ENCODE measurements at places on chromosomes 6 and 20.

DNA sequence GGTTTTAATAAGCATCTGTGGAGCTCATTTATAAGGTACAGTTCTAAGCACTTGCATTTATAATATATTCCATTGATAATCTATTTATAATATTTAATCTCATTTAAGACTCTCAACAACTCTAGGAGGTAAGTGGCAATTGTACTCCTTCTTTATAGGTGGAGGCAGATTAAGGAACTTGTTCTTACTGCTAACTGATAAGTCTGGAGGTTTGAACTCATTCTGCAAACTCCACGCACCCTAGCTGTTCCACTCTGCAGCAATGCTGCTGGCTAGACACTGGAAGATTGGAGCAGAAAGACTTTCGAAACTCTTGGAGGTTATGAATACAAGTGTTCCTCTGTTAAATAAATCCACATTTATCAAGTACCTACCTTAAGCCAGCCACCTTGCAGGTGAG is 793 bp upstream of the HDAC2 start:
- DNase-seq: no peak

DNA sequence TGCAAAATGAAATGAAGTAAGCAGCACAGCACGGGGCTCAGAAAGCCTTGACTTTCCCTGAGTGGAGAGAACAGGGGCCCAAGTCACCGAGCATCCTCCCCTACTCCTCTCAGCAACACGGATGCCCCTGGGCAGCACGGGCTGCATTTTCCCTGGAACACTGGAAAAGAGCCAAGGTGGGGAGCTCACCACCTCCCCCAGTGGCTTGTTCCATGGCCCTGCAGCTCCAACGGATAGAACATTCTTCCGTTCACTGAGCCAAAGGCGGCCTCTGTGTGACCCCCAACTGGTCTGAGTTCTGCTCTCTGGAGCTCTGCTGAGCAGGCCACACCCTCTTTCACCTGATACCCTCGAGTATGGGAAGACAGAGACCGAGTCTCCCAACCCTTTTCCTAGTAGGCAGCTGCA is 20.8 kb upstream of the EMILIN3 start:
- no peak for DNase-seq

GRCh38 chr6:154868143-154868594 is 126.9 kb upstream of the TIAM2 start:
- DNase-seq: no peak

DNA sequence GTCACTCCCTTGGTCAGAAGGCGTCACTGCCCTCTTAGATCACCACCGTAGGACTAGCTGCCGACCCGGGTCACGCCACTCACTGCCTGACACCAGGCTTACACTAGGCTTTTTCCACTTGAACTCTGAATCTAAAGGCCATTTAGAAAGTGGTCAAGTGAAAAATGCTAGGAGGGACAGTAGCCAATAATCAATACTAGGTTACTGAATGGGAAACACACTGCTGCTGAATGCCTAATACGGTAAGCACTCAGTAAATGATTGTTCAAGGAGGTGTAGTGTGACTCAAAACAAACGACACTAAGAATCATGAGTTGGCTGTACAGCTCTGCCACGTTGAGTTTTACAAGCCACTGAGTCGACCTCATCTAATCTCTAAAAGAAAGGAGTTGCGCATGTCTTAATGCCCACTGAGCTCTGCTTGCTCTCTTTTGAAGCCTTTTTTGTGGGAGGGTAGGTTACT is 760 bp upstream of the IBTK start:
- DNase-seq: no peak

GRCh38 chr6:89436226-89436625 is 3.3 kb downstream of the ANKRD6 start:
- no peak for DNase-seq

DNA sequence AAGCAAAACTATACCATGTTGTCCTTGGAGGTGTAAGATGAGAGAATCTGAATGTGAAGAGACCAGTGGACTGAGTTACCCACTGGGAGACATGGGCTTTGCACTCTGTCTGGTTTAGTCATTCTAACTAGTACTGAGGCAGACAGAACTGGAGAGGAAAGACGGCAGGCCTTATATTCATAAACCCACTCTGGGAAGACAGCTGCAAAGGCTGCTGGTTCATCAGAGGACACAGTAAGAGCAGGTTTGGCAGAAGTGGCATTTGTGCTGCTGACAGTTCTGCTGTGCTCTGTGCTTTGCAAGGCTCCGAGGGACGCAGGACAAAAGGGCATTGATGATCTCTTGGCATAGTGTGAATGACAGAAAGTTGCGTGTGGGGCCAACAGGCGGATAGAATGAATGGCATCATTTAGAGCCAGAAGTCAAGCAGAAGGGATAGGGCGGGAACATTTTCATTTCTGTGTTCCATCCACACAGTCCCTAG is 142.3 kb upstream of the TENT5A start:
- no peak for DNase-seq

GRCh38 chr6:98639089-98639635 is 195.2 kb upstream of the POU3F2 start:
- DNase-seq: no peak

DNA sequence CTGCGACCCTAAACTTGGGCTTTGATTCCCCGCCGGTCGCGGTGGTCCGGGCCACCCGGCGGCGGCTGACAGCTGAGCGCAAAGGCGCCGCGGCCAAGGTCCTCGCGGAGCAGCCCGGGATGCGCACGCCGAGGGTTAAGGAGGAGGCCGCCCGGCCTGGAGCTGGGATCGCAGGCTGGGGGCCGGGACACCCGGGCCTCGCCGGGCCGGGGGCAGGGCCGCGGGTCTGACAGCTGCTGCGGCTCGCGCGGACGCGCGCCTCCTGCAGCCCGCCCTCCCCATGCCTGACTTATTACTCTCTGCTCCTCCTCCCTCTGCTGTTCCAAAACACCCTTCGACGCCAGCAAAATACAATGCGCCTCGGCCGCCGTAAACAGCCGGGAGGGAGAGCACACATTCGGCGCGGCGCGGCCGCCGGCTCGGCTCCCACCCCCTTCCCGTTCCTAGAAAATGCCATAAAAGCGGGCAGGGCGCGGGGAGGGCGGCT is 746 bp downstream of the BACH2 start:
- no peak for DNase-seq

DNA sequence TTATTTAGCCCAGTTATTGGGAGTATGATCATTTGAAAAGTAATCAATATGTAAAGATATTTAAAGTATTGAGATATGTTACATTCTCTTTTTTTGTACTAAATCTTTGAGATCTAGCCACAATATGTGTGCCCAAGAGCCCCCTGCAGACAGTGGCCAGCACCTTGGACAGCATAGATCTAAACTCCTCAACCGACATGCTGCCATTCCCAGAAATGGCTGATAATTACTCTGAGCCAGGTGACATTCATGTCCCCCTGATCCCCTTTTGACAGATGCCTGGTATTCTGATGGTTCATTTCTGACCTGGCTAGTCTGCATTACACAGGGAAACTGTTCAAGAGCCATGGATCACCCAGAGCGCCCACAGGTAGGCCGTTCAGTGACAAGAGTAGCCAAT is 177.1 kb downstream of the ZDHHC14 start:
- no peak for DNase-seq

DNA sequence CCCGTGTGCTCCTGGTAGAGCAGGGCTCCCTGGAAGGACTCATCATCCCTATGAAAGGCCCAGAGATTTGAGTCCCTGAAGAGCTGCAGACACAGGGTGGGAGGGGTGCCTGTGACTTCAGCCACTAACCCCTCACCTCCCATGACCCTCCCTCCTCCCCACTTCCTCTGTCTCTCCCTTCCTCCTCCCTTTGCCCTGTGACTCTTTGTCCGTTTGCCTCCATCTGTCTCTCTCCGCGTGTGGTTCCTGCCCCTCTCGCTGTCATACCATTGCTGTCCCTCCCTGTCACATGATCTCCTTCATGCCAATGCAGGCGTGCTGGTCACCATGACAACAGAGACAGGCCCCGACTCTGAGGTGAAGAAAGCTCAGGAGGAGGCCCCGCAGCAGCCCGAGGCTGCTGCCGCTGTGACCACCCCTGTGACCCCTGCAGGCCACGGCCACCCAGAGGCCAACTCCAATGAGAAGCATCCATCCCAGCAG is 19.0 kb downstream of the EPB41L1 start:
- DNase-seq: no peak

GRCh38 chr6:45959534-45960145 is 56.0 kb downstream of the CLIC5 start:
- no peak for DNase-seq

- DNase-seq: no peak
These were observed 99.0 kb upstream of the TNFAIP3 start for GRCh38 chr6:137767911-137768690.

DNA sequence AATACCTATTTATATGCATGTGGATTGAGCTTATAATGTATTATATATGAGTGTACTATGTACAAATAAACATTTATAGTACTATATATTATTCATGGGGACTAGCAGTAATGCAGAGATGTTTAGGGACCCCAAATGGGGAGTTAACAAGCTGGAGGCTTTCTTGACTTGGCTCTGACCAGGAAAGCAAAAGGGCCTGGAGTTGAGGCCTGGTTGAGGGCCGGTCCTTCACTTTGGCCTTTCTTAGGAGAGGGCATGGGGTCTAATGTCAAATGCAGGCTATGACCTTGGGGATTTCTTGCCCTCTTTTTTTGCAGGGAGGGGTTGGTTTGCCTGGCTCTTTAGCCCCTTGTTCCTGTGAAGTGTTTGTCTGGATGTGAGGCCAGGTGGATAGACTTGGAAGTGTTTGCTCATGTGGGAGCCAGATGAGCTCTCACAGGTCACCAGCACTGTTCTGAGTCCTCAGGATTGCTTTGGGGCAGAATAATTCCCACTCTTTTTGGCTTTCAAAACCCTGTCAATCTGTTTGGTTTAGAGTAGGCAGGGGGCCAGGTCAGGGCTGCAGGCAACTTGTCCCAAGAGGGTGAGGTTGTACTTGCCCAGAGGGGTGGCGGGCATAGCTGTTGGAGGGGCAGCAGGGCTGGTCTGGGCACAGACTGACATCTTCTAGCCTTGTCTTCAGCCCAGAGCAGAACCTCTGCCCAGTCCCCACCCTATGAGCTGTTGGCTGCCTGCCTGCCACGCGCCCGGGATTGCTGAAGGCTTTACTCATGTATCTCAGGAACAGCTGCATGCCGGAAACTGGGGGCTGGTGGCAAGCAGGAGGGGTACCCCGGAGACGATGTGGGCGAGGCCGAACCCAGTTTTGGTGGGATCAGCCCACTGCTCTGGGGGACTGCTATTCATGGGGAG is 14.6 kb downstream of the TJAP1 start:
- no peak for DNase-seq

DNA sequence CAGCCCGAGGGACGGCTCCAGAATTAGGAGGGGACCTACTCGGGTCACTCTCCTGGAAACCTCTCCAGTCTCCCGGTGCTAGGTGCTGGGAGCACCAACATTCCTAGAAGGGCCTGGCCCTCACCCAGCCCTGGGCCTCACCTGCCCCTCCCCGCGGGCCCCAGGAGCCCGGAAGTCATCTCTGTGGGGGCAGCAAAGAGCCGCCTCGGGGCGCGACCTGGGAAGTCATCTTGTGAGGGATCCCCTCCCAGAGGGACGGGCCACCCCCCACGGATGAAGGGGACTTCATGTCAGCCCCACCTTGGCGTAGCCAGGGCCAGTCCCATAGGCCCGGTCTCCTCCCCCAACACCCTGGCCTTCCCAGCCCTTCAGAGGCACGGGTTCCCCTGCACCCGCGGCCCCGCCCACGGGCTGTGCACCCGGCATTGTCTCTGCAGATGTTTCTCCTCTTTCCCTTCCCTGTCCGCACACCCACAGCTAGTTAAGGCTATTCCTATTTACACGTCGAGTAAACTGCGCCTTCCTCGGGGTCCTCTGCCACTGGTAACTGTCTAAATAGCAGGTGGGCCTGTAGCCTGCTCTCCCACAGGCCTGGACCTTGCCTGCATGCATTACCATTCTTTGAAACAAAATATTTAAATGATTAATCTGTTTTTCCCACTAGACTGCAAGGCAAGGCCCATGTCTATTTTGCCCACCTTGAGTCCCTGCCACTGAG is 896 bp upstream of the RNASET2 start:
- DNase-seq: no peak

- no peak for DNase-seq
These were observed 110.3 kb upstream of the BACH2 start for GRCh38 chr6:90406957-90407356.

GRCh38 chr6:41636833-41637193 is 1.5 kb upstream of the MDFI start:
- no peak for DNase-seq

- DNase-seq: no peak
These were observed 126.1 kb downstream of the PLEKHG1 start for GRCh38 chr6:150725795-150726194.

DNA sequence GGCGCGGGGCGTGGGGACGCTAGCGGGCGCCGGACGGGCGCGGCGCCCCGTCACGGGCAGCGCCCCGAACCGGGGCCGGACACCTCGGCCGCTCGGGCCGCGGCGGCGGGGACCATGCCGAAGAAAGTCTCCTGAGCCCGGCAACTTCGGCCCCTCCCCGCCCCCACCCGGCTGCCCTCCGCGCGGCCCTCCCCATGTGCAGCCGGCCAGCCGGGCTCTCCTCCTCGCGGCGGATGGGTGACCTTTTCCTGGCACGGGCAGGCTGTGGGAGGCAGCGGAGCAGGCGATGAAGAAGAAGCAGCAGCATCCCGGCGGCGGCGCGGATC is 278 bp downstream of the UST start:
- DNase-seq: no peak

GRCh38 chr6:138507977-138508675 is 8.8 kb upstream of the NHSL1 start:
- DNase-seq: no peak

- no peak for DNase-seq
These were observed 10.3 kb upstream of the TCP11 start for GRCh38 chr6:35151466-35151865.

DNA sequence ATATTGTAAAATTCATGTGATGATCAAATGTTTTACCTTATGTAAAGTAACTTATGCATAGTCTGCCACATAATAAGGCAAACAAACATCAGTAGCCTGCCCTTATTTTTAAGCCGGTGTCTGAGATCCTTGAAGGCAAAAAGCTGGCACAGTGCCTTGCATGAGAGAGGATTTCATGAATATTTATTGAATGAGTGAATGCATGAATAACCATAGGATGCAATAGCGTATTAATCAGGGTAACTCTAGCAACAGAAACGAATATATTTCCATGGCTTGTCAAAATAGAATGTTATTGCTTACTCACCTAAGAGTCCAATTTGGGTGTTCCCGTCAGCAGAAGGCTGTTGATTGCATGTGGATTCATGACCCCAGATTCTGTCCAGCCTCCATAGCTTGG is 34.9 kb downstream of the BTBD3 start:
- no peak for DNase-seq

GRCh38 chr6:165849534-165850430 is 186.7 kb upstream of the PDE10A start:
- DNase-seq: no peak

Measured in brain pericyte (primary cell).